ENCODE measurements at places on chromosomes 1 and 21.

- no peak for DNase-seq
These were observed 103.7 kb upstream of the SOD1 start for GRCh38 chr21:31555741-31556191.

DNA sequence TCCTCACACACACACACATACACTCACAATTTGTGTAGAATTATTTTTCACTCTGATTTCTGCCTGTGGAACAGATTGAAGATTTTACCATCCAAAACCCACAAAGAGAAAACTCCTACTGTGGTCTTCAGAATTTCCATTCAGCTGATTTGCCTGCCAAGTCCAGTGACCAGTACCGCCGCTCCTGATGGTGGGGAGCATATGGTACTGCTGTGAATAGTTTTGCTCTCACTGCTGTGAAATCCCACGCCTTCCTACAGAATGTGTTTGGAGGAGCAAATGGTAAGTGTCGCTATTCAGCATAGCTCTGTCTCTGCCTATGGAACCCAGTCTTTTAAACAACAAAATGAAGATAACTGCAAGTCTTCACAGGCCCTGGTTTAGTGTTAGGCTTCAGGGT is 629.5 kb downstream of the LMO4 start:
- no peak for DNase-seq

- DNase-seq, result no peak
These were observed 177.4 kb upstream of the NRIP1 start for GRCh38 chr21:15241997-15242736.

DNA sequence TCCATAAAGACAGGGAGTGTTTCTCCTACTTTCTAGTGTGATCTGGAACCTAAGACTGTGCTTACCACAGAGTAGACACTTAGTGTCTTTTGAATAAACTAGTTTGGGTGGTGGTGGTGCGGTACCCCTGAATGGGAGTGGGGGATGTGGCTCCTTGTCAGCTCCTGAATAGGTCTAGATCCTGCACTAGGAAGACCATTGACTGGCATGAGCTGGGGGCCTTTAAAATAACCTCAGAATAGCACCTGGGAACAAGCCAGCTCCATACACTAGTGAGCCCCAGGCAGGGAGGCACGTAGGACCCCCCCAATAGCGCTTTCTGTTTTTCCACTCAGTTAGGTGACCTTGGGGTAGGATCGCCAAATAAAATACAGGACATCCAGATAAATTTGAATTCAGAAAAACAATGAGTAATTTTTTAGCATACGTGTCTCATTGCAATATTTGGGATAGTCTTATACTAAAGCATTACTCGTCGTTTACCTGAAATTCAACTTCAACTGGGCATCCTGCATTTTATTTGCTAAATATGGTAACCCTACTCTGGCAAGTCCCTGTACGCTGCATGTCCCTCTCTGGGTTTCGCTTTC is 45.6 kb downstream of the AZIN2 start:
- DNase-seq, result no peak

DNA sequence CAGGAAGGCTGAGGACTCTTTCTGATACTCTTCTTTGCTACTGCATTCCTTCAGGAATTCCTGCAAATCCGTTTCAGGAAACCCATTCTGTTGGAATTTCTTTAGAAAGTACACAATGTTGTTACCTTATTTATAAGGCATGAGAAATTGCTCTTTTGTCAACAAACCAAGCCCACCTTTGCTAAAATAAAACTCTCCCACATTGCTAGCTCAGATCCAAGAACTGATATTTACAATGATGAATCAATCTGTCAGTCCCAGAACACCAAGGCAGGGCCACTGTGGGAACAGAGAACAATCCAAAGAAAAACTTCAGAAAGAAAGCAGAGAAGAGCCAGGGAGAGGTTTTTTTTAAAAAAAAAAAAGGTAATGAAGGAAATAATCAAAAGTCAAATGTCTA is 36.6 kb upstream of the LPAR3 start:
- DNase-seq, result no peak

- DNase-seq, result no peak
These were observed 5.0 kb upstream of the ADAMTS1 start for GRCh38 chr21:26850116-26850643.

DNA sequence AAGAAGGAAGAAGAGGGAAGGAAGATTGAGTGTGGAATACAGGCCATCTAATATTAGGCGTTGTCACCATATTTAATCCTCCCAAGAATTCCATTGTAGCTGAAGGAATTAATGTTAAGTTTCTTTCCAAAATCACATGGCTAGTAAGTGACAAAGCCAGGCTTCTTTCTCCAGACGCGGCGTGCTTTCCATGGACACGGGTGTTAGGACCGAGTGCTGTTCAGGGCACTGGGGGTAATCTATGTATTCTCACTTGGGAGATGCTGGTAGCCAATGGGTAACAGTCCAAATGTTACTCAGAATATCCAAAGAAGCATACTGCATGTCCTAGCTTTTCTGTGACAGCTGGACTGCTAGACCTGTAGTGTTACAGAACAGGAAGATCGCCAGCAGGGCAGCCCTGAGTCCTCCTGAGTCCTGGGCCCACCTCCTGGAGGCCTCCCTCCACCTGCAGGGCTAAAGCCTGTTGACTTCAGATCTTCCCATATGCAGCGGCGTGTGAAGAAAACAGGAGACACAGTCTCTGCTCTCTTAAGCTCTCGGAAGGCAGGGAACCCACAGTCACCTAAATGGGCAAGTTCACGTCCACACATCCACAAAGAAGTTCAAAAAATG is 5.3 kb downstream of the IGSF9 start:
- no peak for DNase-seq

- DNase-seq, result no peak
These were observed 100.7 kb upstream of the GFI1 start for GRCh38 chr1:92587445-92587844.

DNA sequence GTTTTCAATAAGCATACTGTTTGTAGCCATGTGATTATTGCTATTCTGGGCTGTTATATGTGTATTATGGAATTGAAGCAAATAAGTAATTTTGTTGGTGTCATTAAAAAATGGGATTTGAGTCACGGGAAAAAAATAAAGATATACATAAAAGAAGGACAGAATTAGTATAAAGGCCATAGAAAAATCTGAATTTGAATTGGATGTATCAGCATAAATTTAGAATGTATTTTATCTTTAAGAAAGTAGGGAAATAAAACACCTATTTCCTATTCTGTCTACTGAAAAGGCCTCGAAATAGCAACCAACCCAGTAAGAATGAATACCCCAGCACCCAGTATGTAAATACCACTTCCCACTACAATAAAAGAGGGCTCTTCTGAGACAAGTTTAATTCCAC is 185.9 kb downstream of the SLC45A1 start:
- no peak for DNase-seq

DNA sequence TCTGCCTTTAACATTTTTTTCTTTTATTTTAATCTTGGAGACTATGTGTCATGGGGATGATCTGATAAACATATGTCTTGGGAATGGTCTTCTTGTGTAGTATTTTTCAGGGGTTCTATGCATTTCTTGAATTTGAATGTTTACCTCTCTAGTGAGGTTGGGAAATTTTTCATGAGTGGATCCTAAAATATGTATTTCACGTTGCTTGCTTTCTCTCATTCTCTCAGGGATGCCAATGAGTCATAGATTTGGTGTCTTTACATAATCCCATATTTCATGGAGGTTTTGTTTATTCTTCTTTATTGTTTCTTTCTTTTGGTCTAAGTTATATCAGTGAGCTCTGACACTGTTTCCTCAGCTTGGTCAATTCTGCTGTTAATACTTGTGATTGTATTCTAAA is 1237.2 kb downstream of the PLA2G4A start:
- no peak for DNase-seq

GRCh38 chr1:104794035-104794434 is 1044.3 kb downstream of the AMY1C start:
- DNase-seq, result no peak

DNA sequence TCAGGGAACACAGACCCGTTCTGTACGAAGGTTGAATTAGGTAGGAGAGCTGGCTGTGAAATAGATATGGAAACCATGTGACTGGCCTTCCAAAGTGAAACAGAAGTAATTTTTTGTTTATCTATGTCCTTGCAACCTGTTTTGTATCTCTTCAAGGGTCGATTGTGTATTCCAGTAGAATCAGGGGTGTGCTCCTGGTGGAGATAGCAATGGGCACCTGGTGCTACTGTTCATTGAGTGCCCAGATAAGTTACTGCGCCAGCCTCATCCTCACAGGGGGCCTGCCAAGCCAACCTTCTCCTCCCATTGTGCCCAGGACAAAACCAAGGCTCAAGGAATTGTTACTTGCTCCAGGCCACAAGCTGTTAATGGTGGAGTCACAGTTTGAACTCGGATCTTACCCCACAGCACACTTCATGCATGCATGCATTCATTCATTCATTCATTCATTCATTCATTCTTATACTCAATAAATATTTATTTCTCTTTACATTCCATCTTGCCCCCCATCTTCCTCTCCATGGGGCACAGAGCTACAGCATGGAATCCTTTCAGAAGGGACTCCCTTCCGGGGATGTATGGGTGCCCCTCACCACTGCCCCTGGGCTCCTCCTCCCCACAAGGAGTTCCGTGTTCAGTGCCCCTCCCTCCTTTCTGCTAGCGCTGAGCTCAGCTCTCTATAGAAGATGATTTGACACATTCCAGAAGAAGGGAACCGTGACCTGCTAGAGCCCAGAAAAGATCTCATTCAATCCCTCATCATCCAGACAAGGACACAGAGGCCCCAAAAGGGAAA is 24.0 kb downstream of the ADORA1 start:
- DNase-seq, result no peak

- DNase-seq, result no peak
These were observed 548 bp downstream of the KCNN3 start for GRCh38 chr1:154869351-154870114.

DNA sequence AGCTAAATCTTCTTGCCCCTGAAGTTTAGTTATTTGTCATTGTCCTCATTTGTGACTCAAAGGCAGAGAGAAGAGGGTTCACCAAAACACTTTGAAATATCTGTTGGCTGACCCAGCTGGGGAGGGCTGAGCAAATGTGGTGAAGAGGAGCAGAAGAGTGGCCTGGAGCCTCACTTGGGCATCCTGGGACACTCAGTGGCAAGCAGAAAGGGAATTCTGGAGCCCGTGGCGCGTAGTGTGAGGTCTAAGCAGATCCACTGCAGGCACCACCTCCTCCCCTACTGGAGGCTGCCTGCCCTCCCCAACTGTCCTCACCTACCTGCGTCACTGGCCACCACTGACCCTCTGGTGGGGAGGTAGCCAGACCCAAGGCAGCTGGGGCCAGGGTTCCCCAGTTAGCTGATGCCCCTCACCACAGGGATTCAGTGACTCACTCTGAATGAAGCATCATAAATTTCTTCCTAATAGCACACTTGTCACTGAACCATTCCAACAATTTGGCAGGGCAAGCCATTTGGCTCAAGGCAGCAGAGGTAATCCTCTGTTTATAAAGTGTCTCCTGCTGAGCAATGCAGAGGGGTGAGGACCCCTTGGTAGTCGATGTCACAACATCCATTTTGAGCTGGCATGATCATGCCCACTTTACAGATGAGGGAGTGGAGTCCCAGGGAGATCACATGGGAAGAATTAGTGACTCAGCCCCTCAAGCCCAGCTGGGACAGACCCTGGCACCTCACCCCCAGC is 80.3 kb downstream of the NENF start:
- no peak for DNase-seq

DNA sequence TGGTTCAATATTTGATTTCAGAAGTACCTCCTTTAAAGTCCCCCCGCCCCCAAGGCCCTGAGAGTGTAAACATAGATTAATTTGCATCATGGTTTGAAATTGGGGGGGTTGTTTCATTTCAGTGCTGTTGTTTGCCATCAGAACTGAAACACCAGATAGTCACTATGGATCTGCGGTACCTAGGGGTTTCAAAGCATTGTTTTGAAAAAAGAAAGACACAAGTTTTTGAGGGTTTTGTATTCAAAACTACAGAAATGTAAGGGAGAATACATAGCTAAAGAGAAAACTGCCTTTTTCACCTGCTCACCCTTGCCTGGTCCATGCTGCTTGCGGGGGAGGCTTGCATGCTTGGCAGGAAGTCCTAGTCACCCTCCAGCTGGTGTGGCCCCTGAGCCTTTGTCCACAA is 59.3 kb downstream of the ACP6 start:
- no peak for DNase-seq

DNA sequence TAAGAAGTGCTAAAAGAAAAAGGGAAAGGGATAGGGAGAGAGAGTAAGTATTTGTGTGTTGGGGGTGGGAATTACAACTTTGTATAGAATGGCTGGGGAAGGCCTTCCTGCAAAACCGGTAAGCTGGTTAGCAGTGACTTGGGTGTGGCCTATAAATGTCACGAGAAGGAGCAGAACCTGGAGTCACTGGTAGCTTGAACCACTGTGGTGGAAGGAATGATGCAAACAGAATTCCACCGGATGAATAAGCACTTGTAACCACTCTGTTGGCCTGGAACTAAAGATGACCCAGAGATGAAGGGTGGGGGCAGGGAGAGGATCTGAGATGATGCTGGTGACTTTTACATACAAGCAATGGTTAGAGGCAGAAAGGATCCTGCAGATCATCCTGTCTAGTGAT is 8.9 kb downstream of the XKR8 start:
- no peak for DNase-seq

DNA sequence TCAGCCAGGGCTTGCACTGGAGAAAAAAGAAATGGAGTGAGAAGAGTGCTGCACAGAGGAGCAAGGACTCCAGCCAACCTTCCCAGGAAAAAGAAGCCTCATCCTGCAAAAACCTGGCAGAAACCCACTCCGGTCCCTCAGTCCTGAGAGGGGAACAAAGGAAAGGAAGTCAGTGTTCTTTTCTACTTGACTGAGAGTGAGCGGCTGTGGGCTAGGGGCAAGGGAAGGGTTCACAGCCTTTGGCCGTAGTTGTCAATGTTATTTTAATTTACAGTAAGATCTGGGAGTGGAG is 8.9 kb upstream of the GOLT1A start:
- DNase-seq, result no peak

DNA sequence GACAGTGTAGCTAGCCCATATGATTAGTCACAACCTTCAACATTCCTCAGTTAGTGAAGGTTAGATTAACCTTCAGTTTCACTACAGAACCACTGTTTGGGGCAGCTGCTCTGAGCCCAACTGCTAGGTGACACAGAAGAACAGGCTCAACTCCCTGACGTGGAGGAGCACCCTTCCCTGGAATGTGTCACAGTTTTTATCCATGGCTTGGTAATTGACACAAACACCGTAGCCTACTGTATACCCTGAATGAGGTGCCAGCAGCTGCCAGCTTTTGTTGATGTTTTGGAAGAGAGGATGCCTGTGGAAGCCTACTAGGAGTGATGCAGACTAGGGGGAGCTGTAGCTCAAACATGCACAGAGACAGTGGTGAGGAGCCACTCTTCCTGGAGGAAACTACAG is 56.6 kb upstream of the CR2 start:
- DNase-seq, result no peak

- no peak for DNase-seq
These were observed 13.2 kb downstream of the MEGF6 start for GRCh38 chr1:3598051-3598491.

Measured in CD4-positive, alpha-beta T cell treated with Interleukin-6 at 100 ng/mL for 8 hours (primary cell).